ENCODE measurements at places on chromosomes 16 and 17.

DNA sequence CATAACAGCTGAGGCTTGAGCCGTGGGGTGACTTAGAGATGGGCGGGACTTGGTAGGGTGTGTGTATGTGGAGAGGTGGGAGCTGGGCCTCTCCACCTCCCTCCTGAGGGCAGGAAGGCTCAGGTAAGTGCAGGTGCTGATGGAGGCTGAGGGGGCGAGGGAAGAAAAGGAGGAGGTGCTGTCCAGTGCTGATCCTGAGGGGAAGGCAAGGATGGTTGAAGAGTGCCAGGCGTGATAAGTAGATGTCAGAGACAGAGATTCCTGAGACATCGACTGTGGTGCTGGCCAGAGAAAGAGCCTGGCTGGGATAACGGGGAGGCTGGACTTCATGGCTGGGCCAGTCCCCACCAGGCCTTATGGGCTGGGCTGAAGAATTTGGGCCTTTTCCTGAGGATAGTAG lies 159.1 kb downstream of the SDK2 start:
- no peak overlapping the region for H3K27ac ChIP-seq
- no peaks in the 10 kb centered on the region for H3K36me3 ChIP-seq
- peak; percentile 51 for DNase-seq
- no peak overlapping the region for H3K4me3 ChIP-seq
- no peaks in the 10 kb centered on the region for H3K27me3 ChIP-seq

DNA sequence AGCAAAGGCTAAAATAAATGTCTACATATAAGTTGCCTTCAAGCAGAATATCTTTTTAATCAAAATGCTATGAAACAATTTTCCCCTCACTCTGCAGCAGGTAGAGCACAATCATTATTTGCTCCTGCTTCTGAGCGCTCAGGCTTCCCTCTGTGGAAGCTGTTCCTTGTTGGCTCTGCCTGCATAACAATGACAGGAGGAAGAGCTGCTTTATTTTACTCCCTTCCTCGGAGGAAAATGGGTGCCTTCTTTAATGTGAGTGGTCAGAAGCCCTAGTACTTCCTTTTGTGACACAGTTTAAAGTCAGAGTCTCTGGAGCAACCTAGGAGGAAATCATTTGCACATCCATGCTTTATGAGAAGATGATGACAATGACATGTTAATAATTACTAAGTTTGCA lies 492.1 kb downstream of the CDH8 start:
- no peaks in the 10 kb centered on the region for H3K27me3 ChIP-seq
- peak; percentile 49 for DNase-seq
- H3K4me1 ChIP-seq: no peaks in the 10 kb centered on the region
- H3K4me3 ChIP-seq: no peak overlapping the region

- DNase-seq: no peak
- no peaks in the 10 kb centered on the region for H3K36me3 ChIP-seq
- no peak overlapping the region for H3K27ac ChIP-seq
- no peak overlapping the region for H3K4me3 ChIP-seq
- no peaks in the 10 kb centered on the region for H3K27me3 ChIP-seq
- peaks cover 35% of the 10 kb centered on the region for H3K4me1 ChIP-seq
Measured at GRCh38 chr17:12624211-12624610, 41.5 kb upstream of the MYOCD start.

DNA sequence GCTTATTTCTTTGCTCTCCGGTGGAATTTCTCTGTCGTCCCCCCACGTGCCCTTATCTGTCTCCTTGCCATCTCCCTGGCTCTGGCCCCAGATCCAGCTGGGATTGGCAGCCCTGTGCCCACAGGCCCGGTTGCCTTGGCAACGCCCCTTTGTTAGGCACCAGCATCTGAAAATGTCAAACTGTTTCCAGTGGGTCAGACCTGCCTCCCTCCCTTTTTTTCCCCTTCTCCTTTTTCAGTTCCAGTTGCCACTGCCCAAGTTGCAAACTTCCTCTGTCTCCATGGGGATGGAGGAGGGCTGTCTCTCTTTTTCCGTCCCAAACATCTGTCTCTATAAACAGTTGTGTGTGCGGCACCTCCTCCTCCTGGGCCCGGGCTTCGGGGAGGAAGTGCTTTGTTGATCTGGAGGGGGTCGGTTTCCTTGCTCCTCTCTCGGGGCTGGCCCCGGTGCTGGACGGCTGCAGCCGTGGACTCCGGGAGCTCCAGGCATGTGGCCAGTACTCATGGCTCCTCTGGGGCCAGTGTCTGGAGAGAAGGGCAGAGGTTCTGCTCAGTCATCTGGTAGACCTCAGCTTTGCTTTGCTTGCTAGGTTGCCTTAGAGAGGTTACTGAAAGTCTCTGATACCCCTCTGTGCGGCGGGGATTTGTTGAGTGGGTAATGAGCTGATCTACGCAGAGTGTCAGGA lies 35.3 kb downstream of the SOCS3 start:
- no peaks in the 10 kb centered on the region for H3K36me3 ChIP-seq
- H3K4me1 ChIP-seq: peaks cover 11% of the 10 kb centered on the region
- H3K27me3 ChIP-seq: no peaks in the 10 kb centered on the region
- no peak overlapping the region for H3K27ac ChIP-seq
- peak overlapping the region; percentile 34 for H3K4me3 ChIP-seq
- DNase-seq: peak; percentile 71

DNA sequence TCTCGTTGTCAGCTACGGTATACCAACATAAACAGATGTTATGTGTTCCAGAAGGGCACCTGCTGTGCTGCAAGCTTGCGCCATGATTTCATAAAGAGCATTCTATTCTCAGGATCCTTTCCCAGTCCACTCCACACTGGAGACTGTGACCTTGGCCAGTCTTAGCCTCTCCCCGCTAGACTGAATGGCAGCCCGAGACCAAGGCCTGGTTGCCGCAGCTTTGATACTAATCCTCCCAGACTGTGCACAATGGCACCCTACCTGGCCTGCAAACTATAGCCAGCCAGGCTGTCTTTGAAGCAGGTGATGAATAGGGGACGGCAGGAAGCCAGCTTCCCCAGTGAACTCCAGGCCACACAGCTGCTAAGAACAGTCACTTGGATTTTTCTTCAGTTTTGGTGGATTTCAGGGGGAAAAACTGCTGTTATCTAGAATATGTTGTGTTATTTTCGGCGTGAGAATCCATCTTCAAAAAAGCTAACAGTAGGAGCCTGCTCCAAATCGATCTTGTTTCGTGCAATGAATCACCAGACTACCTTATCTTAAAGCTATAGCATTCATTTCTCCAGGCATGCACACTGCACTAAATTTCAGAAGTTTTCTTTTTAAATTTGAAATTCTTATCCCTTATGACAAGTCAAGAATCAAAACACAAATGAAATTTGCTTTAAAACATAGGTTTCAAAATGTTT lies 289.0 kb downstream of the CEP112 start:
- no peaks in the 10 kb centered on the region for H3K27me3 ChIP-seq
- no peak overlapping the region for H3K4me3 ChIP-seq
- no peak overlapping the region for H3K27ac ChIP-seq
- H3K36me3 ChIP-seq: no peaks in the 10 kb centered on the region
- DNase-seq: peak; percentile 32

- peaks cover 8% of the 10 kb centered on the region for H3K4me1 ChIP-seq
- H3K27ac ChIP-seq: peak within 1 kb of the TSS; percentile 92
- no peaks in the 10 kb centered on the region for H3K36me3 ChIP-seq
- DNase-seq: peak; percentile 94
- H3K27me3 ChIP-seq: no peaks in the 10 kb centered on the region
- peak within 1 kb of the TSS; percentile 97 for H3K4me3 ChIP-seq
Measured at GRCh38 chr16:50065624-50066481, at the start of gene HEATR3. Gene HEATR3 (plus strand): TSS chr16:50065970. CDS start chr16:50066132, 162 bp downstream.

GRCh38 chr17:39650121-39650579 lies 13.2 kb downstream of the STARD3 start:
- DNase-seq: no peak
- H3K36me3 ChIP-seq: no peaks in the 10 kb centered on the region
- H3K4me1 ChIP-seq: peaks cover 36% of the 10 kb centered on the region
- H3K27me3 ChIP-seq: no peaks in the 10 kb centered on the region
- no peak overlapping the region for H3K27ac ChIP-seq

GRCh38 chr17:82807101-82807500 lies 32.7 kb downstream of the ZNF750 start:
- H3K27ac ChIP-seq: no peak overlapping the region
- H3K36me3 ChIP-seq: 0 out of 2 replicates have a peak, but pooled peaks cover 4% of the 10 kb centered on the region
- H3K4me1 ChIP-seq: no peaks in the 10 kb centered on the region
- H3K4me3 ChIP-seq: no peak overlapping the region

GRCh38 chr16:84109598-84110335 lies 7.0 kb downstream of the MBTPS1 start:
- H3K27ac ChIP-seq: no peak overlapping the region
- no peak overlapping the region for H3K4me3 ChIP-seq
- no peaks in the 10 kb centered on the region for H3K36me3 ChIP-seq
- DNase-seq: no peak

- H3K4me3 ChIP-seq: no peak overlapping the region
- no peaks in the 10 kb centered on the region for H3K36me3 ChIP-seq
- H3K27ac ChIP-seq: no peak overlapping the region
- H3K27me3 ChIP-seq: no peaks in the 10 kb centered on the region
Measured at GRCh38 chr17:81315129-81315884, 20.2 kb upstream of the SLC38A10 start.

DNA sequence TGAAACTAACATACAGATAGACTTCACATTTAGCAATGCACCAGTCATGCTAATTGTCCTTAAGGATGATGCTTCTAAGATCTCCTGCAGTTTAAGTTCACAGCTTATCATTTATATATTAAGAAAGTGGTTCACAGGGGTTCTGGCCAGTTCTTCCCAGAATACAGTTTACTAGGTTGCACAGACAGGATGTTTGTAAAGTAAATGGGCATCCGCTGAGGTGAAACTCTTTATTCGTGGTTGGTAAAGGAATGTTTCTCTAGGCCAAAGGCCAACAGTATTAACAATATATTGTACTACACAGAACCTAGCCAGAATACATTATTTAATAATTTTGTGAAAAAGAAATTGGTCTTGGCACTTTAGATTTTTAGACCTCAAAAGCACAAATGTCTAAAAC lies 1427.3 kb downstream of the CDH8 start:
- no peaks in the 10 kb centered on the region for H3K36me3 ChIP-seq
- H3K27me3 ChIP-seq: no peaks in the 10 kb centered on the region
- DNase-seq: no peak
- H3K27ac ChIP-seq: no peak overlapping the region
- no peaks in the 10 kb centered on the region for H3K4me1 ChIP-seq

DNA sequence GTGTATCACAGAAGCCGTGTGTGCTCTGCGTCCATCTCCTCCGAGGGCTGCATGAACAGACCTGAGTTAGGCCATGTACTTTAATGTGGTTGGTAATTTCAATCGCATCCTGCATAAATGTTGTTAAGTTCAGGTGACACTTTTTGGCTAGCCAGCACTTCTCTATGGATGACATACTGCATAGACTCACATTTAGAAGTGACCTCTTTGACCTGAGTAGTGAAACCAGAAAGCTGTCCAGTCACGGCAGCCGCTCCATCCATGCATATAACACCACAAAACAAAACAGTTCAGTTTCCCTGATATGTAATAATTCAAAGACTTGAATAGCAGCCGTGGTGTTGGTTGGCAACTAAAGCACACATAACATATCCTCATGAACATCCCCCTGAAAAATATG lies 94.1 kb downstream of the CYTH1 start:
- H3K27ac ChIP-seq: no peak overlapping the region
- no peaks in the 10 kb centered on the region for H3K27me3 ChIP-seq
- no peak overlapping the region for H3K4me3 ChIP-seq
- DNase-seq: no peak
- H3K4me1 ChIP-seq: peaks cover 5% of the 10 kb centered on the region
- H3K36me3 ChIP-seq: no peaks in the 10 kb centered on the region

GRCh38 chr17:6269478-6269877 lies 165.4 kb downstream of the AIPL1 start:
- no peaks in the 10 kb centered on the region for H3K36me3 ChIP-seq
- no peak overlapping the region for H3K27ac ChIP-seq
- H3K4me3 ChIP-seq: no peak overlapping the region
- no peaks in the 10 kb centered on the region for H3K27me3 ChIP-seq
- no peaks in the 10 kb centered on the region for H3K4me1 ChIP-seq

- DNase-seq: peak; percentile 92
- no peaks in the 10 kb centered on the region for H3K27me3 ChIP-seq
- H3K27ac ChIP-seq: no peak overlapping the region
- H3K4me1 ChIP-seq: peaks cover 4% of the 10 kb centered on the region
Measured at GRCh38 chr17:44345454-44346026, 438 bp downstream of the GRN start.

GRCh38 chr16:87692756-87693155 lies 73.0 kb downstream of the KLHDC4 start:
- no peak overlapping the region for H3K4me3 ChIP-seq
- no peak for DNase-seq
- H3K27ac ChIP-seq: no peak overlapping the region
- H3K27me3 ChIP-seq: no peaks in the 10 kb centered on the region
- H3K36me3 ChIP-seq: no peaks in the 10 kb centered on the region

DNA sequence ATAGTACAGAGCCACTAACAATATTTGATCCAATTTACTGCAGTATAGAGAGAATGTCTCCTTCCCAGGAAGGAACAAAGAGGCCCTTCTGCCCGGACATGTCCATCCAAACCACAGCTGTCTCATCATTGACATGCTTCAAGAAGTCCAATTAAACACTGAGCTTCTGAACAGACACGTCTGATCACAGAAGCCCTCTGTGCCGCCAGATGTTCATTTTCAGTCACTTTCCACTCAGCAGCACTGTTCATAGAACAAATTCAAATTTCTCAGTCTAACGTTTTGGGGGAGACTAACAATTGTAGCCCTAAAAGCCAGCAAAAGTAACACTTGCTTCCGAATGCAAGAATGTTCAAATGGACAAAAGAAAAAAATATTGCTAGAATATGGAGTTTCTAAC lies 15.3 kb downstream of the ZC3H7A start:
- H3K4me3 ChIP-seq: no peak overlapping the region
- H3K27me3 ChIP-seq: no peaks in the 10 kb centered on the region
- peaks cover 8% of the 10 kb centered on the region for H3K4me1 ChIP-seq
- DNase-seq: no peak
- H3K36me3 ChIP-seq: peaks cover 7% of the 10 kb centered on the region

DNA sequence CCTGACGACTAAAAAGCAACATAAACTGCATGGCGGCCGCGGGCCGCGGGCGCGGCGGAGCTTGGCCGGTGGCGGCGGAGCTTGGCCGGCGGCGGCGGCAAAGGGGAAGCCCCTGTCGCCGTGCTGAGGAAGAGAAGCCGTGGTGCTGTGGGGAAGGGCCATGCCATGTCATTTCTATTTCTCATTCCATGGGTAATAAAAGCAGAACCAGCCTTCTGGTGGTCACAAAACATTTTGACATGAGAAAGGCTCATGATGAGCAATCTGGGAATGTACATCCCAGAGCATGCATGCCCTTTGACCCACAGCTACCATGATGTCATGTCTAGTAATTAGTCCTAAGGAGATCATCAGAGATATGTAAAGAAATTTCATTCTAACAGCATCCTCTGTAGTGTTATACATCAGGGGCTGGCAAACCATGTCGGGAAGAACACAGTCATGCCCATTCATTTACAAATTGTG lies 23.9 kb upstream of the HEATR6 start:
- H3K27ac ChIP-seq: no peak overlapping the region
- peak overlapping the region; percentile 36 for H3K4me3 ChIP-seq
- H3K36me3 ChIP-seq: no peaks in the 10 kb centered on the region
- no peak for DNase-seq
- H3K4me1 ChIP-seq: peaks cover 11% of the 10 kb centered on the region

- DNase-seq: no peak
- H3K36me3 ChIP-seq: no peaks in the 10 kb centered on the region
- H3K27me3 ChIP-seq: no peaks in the 10 kb centered on the region
- no peaks in the 10 kb centered on the region for H3K4me1 ChIP-seq
- no peak overlapping the region for H3K27ac ChIP-seq
Measured at GRCh38 chr16:67551972-67552371, 10.4 kb upstream of the CTCF start.
